ENCODE measurements at places on chromosomes 4 and X.

- no peak for DNase-seq
Measured at GRCh38 chrX:118231464-118231863, 114.4 kb upstream of the WDR44 start.

DNA sequence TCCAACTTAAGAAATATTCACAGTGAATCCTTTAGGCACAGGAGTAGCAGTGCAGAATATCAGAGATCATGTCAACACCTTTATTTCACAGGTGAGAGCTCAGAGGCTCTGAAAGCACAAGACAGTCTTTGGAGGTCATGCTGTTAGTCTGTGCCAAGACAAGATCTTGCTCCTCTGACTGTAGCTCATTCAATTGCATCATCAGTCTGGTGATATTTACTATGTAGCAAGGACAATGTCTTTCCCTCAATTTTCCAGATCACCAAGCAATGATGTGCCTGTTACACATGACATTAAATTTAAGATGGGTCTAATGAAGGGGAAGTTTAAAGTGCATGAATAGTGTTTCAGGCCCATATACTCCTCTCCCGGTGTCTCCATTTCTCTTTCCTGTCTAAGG, 277.5 kb downstream of the IL15 start:
- no peak for DNase-seq

- DNase-seq = no peak
Measured at GRCh38 chr4:46933686-46934085, 24.6 kb upstream of the COX7B2 start.

- no peak for DNase-seq
Measured at GRCh38 chr4:140851032-140851636, 94.9 kb upstream of the TBC1D9 start.

DNA sequence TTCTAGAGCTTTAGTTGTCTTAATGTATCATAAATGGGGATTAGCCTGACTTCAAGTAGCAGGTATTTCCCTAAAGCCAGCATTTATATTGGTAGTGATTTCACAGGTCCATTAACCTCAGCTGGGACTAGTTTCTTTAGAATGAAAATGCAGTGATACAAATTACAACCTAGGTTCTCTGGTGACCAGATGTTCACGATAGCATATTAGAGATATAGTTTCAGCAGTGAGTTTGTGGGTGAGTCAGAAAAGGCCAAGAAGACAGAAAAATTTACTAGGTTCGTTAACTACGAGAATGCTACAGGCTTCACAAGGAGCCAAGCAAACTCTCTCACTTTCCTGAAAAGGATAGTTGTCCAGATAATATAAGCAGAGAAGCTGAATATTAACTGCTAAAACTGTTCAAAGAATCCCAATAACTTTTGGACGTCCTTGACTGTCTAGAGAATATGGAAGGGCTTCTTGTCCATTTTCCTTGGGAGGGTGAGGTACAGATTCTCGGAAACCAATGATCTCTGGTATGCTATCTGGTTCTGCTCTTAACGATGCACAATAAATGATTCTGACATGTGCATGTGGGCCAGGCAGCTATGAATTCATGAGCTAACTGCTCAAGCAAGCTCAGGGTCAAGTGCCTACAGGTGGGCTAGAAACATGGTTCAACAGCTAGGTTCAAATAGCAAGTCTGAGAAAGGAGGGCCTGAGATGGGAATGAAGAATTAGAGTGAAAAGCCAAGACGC, 6.0 kb upstream of the SPCS3 start:
- DNase-seq = no peak

GRCh38 chr4:153469031-153469430, 2.9 kb downstream of the TMEM131L start:
- no peak for DNase-seq

DNA sequence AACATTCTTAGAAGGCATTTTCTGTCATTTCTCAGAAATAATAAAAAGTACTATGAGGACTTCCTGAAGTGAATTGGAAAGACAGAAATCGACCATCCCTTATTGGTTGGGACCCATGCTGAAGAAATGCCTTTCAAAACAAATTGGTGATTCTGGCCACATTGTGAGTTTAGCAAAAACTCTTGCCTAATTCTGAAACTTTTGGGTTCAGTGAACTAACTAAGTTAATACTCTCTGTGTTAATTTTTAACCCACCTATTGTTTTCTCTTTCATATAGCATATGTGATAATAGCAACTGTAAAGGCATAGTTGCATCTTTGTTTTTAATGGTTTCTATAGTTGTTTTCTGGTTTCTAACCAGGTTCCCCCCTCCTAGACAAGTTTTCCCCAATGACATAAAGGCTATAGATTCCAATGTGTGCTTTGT, 129.3 kb upstream of the FAT1 start:
- DNase-seq = no peak

GRCh38 chrX:116462822-116463221, at the start of gene CT83:
Gene CT83 (minus strand): TSS chrX:116462976. CDS start chrX:116462856, 120 bp downstream.
- no peak for DNase-seq

- DNase-seq = no peak
Measured at GRCh38 chr4:17323554-17324385, 188.1 kb downstream of the QDPR start.

GRCh38 chrX:85115252-85115651, 111.6 kb downstream of the APOOL start:
- DNase-seq = no peak

DNA sequence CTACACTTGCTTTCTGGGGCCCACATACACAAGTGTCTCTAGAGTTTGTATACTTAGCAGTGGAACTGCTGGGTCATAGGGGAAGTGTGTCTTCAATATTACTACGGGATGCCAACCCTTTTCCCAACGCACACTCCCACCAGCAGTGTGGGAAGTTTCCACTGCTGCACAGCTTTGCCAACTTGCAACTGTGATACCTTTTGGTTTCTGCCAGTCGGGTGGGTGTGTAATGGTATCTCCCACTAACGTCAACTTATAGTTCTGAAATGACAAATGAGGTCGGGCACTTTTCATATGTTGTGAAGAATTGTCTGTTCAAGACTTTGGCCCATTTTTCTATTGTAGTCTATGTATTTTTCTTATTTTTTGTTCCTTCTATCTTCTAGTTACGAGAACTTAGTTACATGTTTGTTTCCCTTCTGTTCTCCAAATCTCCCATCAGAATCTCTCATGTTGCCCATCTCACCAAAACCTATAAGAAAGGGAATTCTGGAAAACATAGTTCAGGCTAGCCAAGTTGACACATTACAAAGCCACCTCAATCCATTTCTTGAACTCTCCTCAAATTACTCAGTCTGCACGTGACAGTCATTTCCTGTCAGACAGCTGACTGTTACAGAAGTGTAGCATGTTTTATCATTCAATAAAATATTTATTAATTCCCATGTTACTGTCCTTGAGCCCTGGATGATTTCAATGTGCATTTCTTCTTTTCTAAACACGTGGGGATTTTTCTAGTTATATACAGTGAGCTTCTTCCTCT, 30.7 kb downstream of the PNMA6E start:
- DNase-seq = no peak

All from vagina (tissue), 2 donors.